ENCODE measurements at places on chromosomes 6 and 20.

GRCh38 chr6:106658469-106658868 is 29.1 kb downstream of the QRSL1 start:
- DNase-seq = no peak

GRCh38 chr6:11755725-11756124 is 22.9 kb downstream of the ADTRP start:
- DNase-seq = no peak

GRCh38 chr6:56024931-56025330 is 149.5 kb upstream of the BMP5 start:
- DNase-seq = no peak

GRCh38 chr6:116883005-116883404 is 6.0 kb downstream of the RFX6 start:
- DNase-seq = no peak

DNA sequence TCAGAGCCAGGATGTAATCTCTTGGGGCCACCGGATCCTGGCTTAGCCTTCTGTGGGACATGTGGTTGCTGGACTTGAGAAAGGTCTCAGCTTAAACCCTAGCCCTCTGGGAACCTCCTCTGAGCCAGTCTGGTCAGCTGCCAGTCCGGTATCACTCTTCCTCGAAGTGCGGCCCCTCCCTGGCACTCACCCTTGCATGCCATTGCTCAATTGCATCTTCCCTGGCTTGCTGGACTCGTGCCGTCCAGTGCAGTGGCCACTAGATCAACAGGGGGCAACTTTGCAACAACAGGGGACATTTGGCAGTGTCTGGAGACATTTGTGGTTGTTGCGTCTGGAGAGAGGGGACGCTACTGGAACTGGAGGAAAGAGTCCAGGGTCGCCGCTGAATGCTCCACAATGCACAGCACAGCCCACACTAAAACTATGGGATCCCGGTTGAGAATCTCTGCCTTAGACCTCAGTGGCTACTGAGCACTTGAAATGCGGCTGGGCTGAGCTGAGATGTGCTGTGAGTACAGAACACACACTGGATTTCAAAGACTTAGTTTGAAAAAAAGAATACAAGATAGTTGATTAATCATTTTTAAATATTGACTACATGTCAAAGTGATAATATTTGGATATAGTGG is 152.1 kb downstream of the TFAP2C start:
- no peak for DNase-seq

GRCh38 chr6:31407699-31408098 is 4.3 kb downstream of the MICA start:
- DNase-seq = no peak

GRCh38 chr6:28632326-28632851 is 106.7 kb downstream of the GPX5 start:
- DNase-seq = no peak

DNA sequence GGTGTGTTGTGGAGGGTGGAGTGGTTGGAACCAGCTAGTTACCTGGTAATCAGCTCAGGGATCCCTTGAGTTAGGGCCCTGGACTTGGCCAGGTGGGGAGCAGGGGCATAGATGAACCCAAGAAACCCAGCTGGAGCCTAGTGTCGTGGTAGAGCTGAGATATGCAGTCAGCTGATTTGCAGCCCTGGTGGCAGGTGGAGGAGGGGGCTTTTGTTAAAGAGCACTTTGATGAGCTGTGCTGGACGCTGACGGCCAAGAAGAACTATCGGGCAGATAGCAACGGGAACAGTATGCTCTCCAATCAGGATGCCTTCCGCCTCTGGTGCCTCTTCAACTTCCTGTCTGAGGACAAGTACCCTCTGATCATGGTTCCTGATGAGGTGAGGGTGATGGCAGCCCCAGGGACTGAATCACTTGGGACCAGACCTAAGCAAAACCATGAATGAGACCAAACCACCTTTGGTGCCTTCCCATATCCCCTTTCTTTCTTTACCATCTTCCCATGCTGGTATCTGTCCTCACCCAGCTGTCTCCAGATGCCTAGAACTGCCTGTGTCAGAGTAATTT is 12.7 kb downstream of the DEF6 start:
- no peak for DNase-seq

DNA sequence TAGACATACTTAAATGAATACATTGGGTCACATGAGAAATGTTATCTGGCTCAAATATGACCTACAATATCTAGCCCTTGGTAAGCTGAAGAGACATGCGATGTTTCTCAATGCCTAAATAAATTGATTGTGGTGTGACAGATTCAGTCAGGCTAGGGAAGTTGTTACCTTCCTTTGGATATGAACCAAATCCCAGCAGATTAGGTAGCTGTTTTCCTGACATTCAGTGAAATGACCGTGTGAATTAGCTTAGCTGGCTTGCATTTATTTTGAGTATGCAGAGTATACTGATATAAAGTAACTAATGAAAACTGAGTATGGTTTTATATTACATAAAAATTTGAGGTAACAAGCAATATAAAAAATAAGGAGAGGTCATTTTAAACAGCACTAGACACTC is 288.2 kb downstream of the GJA1 start:
- DNase-seq = no peak

- DNase-seq = no peak
Measured at GRCh38 chr6:79005497-79005896, 72.6 kb downstream of the PHIP start.
